ENCODE measurements at places on chromosomes 1 and 21.
A peak's percentile ranks its signal among the peaks of the same experiment; 100 is the strongest.

GRCh38 chr1:83086346-83086745, 912.6 kb downstream of the TTLL7 start:
- DNase-seq: no peak

DNA sequence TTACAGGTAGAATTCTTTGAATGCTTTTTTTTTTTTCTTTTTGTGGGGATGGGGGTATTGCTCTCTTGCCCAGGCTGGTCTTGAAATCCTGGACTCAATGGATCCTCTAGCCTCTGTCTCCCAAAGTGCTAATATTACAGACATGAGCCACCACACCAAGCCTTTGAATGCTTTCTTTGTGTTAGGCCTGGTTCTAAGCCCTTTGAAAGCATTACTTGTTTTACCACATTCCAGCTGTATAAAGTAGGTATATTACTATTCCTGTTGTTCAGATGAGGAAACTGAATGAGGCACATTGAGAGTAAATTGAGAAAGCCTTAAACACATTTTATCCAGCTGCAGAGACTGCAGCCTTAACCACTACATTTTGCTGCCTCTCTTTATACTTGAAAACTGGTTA, 841.8 kb upstream of the ADGRL4 start:
- DNase-seq: no peak

GRCh38 chr1:237877631-237878030, 13.1 kb downstream of the ZP4 start:
- no peak for DNase-seq

DNA sequence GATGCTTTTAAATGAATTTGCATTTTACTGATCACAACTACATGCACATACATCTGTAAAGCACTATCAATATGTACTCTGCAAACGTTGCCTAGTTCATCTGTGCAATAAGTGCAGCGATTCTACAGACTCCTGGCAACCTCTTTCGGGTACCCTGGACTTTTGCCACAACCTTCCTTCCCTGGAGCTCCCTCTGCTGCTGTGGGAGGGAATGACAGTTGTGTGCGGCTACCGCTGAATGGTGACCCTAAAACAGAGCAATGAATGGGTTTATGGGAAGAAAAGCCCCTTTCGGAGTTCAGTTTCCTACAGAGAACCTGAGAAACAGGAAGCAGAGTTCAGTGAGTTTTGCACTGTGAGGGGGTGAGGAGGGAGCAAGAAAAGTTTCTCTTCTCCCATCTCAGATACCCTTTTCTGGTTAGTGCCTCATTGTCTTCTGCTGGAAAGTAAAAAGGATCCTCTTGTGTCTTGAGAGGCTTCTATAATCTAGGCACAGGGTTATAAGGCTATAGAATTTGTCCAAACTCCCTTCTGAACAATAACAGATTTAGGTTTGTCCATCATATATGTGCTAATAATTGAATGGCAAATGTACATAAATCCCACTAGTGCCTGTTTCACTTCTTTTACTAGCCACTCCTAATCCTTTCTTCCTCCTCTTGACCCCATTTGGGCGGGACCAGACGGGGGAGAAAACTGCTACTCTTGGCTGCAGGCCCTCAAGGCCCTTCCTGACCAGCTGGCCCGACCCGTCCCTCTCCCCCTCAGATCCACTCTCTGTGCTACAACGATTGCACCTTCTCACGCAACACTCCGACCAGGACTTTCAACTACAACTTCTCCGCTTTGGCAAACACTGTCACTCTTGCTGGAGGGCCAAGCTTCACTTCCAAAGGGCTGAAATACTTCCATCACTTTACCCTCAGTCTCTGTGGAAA, 19.8 kb upstream of the SARS1 start:
- peak; percentile 50 for DNase-seq

DNA sequence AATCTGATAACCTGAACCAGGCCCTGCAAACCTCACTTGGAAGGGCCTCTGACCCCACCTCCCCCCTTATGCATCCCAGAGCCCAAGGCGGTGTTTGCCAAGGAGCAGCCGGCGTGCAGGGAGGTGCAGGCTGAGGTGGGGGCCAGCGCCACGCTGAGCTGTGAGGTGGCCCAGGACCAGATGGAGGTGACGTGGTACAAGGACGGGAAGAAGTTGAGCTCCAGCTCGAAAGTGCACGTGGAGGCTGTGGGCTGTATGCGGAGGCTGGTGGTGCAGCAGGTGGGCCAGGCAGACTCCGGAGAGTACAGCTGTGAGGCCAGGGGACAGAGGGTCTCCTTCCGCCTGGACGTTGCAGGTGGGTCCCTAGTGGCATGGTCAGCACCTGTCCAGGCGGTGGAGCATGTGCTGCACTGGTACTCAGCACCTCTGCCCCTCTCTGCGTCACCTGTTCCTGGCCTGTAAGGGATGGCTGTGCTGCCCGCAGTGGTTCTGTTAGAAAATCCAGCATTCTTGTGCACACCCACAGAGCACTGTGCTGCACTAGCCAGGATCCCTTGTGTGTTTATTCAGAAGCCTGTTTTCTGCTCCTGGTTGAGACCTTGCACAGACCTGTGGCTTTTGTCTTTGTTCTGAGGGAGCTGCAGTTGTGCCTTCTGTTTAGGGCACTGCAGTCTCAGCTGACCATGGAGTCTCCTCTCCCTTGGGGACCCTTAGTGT, 11.6 kb downstream of the OBSCN start:
- no peak for DNase-seq

DNA sequence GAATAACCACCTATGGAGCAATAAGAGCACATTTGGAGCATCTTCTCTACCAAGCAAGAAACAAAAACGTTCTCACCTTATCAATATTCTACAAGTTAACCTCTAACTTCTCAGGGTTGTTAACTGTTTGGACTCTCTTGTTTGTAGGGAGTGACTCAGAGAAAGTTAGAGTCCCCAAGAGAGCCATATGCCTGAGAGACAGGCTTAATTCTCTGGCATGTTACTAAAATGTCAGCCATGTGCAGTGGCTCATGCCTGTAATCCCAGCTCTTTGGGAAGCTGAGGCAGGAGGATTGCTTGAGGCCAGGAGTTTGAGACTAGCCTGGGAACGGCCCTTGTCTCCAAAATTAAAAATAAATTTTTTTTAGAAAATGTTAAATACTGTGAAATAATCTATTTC, 4.2 kb upstream of the HENMT1 start:
- no peak for DNase-seq

DNA sequence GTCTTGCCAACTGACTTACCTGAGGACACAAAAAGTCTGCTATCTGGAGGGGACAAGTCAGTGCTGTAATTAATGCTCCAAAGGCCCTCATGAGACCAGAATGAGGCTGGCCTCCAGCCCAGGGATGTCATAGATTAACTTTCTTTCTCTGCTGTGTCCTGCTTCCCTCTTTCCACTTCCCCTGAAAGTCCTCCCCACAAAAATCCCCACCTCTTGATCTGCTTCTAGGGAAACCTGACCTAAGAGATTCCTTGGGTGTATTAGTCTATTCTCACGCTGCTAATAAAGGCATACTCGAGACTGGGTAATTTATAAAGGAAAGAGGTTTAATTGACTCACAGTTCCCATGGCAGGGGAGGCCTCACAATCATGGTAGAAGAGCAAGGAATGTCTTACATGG, 39.2 kb downstream of the RUNX3 start:
- no peak for DNase-seq

- no peak for DNase-seq
Observed at GRCh38 chr1:240496941-240497340, 115.0 kb downstream of the GREM2 start.

DNA sequence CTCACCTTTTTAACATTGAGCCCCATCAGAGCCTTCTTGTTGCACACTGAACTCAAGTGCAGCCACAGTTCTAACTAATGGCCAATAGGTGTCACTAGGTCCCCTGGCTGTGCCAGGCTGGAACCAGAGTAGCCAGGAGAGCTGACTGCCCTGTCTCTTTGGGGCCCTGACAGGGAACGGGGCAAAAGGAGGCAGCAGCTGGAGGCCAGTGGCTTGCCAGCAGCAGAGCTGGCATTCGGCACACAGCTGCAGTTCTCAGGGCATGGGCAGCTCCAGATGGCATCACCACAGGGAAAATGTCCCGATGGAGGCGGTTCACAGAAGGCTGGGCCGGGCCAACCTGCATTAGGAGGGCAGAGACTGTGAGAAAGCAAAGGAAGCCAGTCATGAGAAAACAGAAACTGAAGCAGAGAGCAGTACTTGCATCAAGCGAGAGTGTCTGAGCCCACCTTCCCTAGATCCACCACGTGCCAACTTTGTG, 188.6 kb downstream of the FCRL5 start:
- no peak for DNase-seq

DNA sequence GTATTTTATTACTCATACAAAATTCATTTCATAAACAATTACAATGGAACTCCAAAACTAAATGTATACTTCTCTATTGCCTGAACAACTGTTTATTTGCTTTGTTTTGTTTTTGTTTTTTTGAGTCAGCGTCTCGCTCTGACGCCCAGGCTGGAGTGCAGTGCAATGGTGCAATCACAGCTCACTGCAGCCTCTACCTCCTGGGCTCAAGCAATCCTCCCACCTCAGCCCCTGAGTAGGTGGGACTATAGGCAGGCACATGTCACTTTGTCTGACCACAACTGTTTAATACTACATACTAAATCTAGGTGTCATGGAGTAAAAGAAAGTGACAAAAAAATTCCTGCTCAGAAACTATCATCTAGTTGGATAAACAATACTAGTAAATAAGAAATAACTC, 49.3 kb downstream of the RAB3GAP2 start:
- no peak for DNase-seq

DNA sequence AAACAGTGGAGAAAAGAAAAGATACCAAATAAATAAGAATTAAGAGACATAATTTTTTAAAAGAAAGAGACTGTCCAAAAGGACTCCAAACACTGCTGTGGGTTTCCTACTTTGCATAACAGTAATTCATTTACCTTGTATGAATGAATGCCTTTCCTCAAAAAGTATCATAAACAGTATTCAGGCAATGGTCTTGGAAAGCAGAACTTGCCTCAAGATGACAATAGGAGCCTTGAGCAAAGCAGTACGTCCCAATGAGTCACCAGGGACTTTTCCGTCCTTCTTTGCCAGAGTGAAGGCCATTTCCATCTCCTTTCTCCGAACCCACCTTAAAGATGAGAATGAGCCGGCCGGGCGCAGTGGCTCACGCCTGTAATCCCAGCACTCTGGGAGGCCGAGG, 186.4 kb downstream of the ZBTB18 start:
- DNase-seq: no peak

- no peak for DNase-seq
Observed at GRCh38 chr1:170874671-170875070, 60.7 kb upstream of the MROH9 start.

DNA sequence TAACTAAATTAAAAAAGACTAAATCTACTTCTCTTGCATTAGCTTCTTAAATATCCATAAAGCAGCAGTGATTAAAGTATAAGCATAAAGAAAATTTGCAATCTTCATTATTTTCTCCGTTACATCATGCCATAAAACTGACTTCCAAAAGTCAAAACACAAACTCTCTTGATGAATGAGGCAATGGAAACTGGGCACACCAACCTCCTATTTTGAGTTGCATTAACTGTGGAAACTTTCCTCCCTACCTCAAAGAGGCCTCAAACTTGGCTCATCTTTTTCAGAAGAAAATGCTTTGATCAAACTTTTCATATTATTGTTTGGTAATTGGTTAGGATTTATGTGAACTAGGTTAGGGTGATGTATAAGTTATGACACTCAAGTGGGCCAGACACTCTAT, 4.1 kb upstream of the BTG3 start:
- no peak for DNase-seq

DNA sequence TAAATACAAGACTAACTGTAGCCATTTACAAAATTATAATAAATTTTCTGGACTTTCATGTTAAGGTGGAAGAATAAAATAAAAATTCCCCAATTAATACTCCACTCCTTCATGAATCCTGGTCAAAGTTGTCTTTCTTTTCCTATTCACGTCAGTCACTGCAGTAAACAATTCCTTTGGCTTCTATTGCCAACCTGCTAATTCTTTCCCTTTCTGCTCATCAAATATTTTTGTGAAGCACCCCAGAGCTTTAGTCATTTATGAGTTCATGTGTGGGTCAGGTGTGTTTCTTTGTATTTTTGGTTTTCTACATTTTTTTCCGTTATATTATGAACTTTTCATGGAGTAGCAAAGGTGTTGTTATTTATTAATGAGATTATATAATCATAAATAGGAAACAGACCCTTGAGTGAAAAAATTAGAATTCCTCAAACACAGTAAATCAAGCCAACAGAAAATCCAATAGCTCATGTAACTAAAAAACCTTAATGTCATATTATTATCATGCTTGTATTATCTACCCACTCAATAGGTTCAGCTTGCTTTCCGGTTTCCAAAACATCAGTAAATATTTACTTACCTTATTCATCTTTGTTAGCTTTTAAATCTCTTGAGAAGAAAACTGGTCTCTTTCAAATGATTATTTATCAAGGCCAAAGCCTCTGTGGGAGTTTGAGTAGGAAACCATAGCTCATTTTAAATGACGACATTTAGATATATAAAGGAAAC, 29.6 kb upstream of the PLA2G4A start:
- DNase-seq: no peak

- DNase-seq: no peak
Observed at GRCh38 chr1:246147524-246148461, 359.3 kb downstream of the SMYD3 start.

DNA sequence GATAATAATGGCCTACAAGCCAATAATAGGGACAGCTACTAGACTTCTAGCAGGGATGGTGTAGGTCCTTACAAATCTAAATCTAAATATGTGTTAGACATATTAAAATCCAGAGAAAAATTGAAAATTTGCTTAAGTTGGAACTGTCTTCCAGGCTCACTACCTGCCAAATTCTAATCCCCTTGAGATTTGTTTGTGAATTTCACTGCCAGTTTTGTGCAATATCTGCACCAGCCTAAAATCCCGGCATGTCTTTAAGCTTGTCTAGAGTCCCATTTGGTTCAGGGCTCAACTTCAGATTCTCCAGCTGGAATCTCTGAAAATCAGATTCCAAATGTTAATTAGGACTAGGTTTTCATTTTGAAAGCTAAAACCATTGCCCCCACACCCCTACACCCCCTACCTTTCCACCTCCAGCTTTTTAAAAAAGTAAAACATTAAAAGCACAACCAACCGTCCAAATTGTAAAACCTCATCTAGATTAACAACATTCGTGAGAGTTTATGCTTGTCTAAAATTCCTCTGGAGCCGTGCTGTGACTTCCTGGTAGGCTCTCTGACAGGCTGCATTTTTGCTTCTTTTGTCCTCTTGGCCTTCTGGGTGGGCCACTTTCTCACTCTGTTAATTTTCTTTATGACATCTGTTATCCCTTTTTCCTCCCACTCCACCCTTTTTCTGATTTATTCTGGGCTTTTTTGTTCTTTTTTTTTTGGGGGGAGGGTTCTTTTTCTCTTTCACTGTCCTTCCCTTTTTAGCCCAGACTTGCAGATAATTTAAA, 348.7 kb downstream of the PAPPA2 start:
- no peak for DNase-seq
